ENCODE measurements at places on chromosomes 5 and 9.

DNA sequence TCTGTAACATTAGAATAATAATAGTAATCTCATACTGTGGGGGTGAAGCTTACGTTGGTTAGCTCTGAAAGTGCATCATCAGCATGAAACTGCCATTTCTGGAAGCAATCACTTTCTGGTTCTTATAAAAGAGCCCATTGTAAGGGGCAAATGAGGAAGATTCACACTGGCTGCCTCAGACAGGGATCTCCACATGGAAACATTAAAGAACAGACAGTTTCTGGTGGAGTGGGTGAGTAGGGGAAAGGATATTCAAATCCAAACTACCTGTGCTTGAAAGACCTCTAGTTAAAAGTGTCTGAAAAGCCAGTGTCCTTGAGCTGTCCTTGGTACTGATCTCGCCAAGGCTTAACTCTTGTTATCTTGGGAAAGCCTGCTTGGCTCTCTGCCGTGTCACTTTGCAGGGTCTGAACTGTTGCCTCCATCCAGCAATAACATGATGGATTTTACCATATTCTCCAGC lies 19.1 kb upstream of the SLC31A2 start:
- DNase-seq: peak; percentile 51

DNA sequence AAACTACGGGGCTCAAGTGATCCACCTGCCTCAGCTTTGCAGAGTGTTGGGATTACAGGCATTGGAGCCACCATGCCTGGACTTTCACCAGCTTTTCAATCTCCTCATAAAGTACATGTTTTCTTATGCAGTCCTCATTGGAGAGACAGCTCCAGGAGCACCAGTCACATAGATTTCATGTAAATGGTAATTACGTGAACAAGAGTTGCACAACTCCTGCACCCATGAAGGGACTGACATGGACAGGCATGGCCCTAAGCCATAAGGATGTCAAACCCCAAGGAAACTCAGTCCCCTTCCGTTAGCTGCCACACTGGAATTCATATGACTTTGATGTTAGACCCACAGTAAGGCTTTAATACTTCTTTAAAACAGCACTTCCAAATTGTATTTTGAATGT lies 7.6 kb upstream of the ADGRV1 start:
- no peak for DNase-seq

DNA sequence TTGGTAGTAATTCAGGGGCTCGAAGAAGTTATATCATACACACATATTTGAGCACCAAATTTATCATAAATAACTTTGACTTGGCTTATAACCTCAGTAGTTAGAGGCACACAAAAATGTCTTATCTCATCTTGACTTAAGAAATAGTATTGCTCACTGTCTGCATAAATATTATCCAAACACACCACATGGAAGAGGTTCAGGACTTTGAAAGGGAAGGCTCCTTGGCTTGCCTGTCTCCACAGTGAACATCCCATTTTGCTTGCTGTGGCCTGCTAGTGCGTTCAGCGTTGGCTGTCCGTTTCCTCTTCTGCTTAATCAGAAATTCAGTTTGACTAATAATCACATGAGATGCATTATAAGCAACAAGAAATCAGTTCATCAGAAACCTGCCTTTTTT lies 13.9 kb downstream of the GRXCR2 start:
- DNase-seq: peak; percentile 88

DNA sequence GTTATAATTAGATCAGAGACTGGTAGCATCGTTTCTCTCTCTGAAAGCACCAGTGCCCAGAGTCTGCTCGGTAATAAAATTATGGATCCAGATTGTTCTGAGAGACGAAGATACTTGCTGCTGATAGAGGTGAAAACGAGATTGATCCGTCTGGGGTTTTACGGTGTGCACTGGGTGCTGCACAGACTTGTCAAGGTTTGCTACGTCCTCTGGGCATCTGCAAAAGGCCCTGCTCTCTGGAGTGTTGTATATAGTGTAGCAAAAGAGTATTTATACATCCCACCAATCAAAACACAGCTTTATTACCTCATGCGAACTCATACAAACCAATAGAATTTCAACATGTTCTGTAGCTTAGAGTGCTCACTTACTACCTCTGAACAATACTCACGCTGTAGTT lies 219.3 kb downstream of the PBX3 start:
- no peak for DNase-seq

DNA sequence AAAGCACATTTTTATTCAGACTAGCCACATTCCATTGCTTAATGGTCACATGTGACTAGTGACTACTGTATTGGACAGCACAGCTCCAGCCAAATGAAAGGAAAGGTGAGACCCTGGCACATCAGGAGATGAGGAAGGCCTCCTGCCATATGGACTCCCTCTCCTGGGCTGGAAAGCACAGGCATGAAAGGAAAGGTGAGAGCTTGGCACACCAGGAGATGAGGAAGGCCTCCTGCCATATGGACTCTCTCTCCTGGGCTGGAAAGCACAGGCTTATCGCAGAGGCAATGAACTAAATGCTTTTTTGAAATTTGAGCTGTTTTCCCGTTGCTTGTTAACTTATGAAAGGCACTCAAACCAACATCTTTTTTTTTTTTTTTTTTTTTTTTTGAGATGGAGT lies 144.8 kb upstream of the SLC12A2 start:
- no peak for DNase-seq

GRCh38 chr5:22465616-22466015 lies 387.5 kb downstream of the CDH12 start:
- no peak for DNase-seq

DNA sequence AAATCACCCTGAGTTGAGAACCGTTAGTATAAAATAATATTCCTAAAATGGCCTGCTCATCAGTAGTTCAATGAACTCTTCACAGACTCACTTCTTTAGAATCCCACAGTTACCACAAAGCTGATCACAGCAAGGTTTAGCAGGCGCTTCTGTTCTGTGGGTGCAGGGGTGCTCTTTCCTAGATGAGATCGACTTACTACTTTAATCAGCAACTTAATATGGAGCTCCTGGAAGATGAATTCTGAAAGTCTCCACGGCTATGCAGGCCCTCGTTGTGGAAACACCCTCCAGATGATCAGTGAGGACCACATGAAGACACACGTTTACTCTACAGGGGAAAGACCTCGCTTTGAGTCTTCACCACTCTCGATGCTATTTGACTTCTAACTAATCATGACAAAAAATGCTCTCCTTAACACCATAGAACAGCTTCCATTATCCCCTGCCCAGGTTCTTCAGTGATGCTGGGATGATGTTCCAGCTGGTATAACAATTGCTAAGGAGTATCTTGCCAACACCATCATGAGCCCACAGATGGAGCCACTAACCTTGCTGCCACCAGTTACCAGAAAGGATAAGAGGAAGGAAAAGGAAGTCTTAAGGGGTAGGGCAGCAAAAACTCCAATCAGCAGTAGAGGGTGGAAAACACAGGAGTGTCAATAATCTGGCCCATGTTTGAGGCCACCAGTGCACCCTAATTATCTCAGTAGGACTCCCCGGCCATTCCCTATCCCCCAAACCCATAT lies 17.9 kb upstream of the GPX8 start:
- no peak for DNase-seq

DNA sequence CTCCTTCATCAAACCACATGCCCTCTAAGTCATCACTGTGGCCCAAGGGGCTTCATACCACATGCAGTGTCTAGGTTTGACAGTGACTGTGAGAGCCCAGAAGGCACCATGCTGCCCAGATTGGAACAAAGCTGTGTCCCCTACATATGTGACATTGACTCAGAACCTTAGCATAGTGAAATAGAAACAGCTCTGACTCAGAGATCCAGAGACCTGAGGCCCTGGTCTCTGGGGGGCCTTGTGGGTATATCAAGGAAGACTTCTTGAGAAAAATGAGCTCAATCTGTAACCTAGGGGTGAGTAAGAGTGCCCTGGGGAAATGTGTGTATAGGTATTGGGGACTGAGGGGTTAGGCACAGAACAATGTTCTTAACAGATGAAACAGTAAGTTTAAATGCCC lies 7.1 kb upstream of the ENTREP1 start:
- no peak for DNase-seq

DNA sequence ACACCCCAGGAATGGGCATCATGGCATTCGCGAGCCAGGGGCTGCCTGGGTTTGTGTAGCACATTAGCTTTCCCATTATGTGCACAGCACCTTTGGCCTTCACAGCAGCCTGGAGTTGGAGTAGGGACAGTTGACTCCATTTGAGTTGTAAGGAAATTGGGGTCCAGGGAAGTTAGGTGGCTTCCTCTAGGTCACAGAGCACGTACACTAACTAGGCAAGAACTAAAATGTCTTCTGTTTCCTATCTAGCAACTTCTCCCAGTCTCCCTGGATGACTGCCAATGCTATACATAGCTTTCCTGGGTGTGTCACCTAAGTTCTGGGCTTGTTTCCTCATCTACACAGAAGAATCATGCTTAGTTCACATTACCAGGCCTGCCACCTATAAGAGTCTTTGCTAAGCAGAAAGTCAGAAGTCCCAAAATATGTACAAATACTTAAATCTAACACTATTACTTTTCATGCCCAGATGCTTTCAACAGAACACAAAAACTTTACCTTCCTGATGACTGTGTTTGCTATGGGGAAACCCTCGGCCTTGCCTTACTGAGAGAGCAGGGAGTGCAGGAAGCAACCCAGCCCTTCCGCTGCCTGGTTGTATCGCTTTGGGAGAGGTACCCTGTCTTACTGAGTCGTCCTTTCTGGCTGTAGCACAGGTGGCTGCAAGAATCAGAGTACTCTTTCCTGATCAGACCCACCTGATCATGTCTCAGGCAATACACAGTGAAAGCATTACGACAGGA lies 12.0 kb downstream of the MACROH2A1 start:
- DNase-seq: peak; percentile 92

- DNase-seq: no peak
These were observed 1011.8 kb upstream of the ARRDC3 start for GRCh38 chr5:92394936-92395335.

- peak; percentile 88 for DNase-seq
These were observed 60.1 kb upstream of the ITGA1 start for GRCh38 chr5:52727576-52727975.

DNA sequence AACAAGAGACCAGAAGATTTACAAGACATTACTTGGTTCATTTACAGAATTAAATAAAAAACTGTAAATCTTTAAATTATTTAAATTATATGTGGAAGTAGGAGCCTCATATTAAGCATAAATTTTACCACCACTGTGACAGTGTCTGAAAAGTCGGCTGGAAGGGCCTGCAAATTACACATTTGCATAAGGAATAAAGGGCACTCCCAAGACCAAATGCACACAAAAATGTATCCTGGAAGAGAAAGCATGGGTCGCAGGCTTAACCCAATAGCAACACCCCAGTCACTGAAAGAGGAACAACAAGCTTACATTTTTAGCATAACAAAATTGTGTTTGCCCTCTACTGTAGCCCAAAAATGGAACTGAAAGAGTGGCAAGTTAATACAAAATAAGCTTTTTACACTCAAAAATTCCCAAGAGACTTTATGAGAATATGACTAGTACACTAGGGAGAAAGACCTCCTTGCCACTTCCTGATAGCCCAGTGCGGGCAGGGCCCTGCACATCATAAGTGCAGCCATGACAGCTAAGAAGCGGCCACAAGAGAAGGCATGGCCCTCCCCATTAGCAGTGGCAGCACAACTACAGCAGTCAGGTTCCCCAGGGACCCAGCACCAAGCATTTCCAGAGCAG lies 482.0 kb downstream of the DTWD2 start:
- no peak for DNase-seq

DNA sequence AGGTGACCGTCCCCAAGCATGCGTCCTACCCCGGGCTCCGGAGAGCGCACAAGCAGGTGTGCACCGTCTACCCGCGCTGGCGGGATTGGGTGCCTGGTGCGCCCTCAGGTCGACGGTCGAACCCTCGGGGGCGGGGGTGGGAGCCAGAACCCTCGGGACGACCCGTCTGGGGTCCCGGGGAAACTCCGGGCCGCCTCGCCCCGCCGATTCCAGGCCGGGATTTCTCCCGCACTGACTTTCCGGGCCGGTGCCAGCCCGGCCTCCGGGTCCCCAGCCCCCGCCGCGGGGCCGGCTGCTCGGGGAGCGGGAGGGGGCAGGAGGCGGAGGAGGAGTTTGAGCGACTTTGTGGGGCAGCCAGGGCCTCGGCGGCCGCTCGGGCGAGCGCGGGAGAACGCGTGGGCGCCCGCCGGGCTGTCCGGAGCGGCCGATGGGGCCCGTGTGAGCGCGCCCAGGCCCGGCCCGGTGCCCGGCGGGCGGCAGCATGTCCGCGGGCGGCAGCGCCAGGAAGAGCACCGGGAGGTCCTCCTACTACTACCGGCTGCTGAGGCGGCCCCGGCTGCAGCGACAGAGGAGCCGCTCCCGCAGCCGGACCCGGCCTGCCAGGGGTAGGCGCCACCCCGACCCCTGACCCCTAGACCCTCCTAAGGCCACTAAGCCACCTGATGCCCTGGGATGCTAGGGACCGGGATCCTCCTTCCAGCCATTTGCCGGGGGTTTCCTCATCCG lies at the start of gene DAB2IP:
TSS of gene DAB2IP (plus strand) at position 340 of the 726 bp plus-strand sequence. CDS start at position 482, 142 bp downstream.
- peak; percentile 10 for DNase-seq

GRCh38 chr5:130885691-130886090 lies 279.4 kb downstream of the HINT1 start:
- DNase-seq: no peak

DNA sequence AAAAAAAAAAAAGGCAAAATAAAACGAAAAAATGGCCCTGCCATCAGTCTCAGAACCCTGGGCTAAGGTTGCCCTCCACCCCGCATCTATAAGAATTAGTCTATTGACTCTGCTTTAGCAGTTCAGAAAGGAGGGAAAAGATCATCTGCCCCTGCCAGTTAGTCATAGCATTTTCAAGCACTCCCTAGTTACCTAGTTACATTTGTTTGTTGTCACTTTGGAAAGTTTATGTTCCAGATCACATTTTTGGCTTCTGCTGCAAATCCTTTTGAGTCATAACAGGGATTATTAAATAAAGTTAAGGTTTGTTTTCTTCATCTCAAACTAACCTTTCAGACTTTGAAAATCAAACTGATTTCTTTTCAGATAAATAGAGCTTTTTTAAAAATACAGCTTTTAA lies 52.1 kb downstream of the AQP7 start:
- peak; percentile 92 for DNase-seq

DNA sequence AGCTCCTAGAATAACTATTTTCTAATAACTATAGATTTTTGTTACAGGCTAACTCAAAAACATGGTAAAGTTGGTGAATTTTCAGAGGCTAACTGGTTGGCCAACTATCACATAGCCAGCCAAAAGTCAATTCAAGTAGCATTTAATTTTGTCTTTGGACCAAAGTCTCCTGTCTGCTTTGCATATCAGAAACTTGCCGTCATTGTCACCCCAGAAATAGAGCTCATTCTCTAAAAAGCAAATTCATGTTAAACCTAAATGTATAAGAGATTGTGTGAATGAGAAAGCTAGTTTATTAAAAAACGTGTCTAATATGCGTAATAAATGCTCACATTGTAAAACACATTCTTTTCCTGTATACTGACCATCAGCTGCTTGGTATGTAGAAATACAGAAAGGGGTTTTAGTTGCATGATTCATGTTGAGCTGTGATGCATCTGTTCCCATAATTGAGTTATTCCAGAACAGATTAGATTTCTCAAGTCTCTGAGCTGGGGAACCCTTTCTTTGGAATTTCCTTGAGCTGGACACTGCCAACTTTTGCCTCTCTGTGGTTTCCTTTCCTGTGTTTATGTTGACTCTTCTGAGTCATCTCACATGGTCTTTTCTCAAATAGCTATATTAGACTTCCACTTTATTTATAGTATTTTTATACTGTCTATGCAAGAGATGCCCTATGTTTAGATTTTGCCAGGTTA lies 7.3 kb downstream of the SRFBP1 start:
- DNase-seq: peak; percentile 100

GRCh38 chr5:10384483-10384882 lies 31.0 kb downstream of the MARCHF6 start:
- no peak for DNase-seq

All from amniotic epithelial cell (primary cell).